Caco-2 (cell line): ENCODE measurements at places on chromosomes 12 and 14. TPM values are rescaled to one million over a fixed set of nuclear protein-coding genes. Genes with fewer than 3 reads are reported as not detected.

- DNase-seq: no peak
Measured at GRCh38 chr12:65004270-65004669, 116.8 kb downstream of the WIF1 start.

DNA sequence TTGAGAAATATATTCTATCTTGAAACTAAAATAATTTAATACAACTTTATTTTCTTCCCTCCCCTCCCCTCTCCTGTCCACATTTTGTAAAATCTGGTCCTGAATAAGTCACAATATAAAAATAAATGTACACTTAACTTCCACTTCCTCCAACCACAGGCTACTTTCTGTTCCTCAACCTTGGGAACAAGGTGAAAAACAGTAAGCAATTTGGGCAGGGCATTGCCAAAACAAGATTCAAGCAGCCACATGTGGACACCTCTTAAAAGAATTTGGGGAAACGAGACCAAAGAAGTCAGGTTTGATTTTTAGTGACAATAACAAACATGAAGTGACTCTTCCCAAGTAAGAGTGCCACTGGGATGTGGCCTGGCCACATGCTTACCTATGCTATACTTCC lies 115.7 kb downstream of the PTPRQ start:
- DNase-seq: no peak

GRCh38 chr12:13976880-13977279 lies 4.5 kb downstream of the GRIN2B start:
- no peak for DNase-seq

DNA sequence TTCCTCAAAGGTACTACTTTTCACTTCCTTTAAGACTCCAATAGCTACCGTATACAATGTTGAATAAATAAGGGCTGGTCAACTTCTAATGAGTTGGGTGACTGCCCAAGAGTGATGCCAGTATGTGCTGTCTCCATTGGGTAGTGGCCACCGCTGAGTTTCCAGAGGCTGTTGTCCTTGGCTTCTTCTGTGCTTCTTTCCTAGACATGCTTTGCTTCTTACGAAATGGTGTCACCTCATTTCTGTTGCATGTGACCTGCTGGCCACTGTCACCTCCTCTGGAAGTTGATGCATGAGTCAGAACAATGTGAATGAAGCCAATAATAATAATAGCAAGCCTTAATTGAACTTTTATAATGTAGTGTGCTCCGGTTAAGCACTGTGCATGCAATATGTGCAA lies 7.5 kb upstream of the NID2 start:
- DNase-seq: no peak

GRCh38 chr14:100305324-100306100 lies 732 bp downstream of the SLC25A29 start:
- peak; percentile 30 for DNase-seq

GRCh38 chr12:11973396-11973795 lies 97.3 kb upstream of the BCL2L14 start:
- no peak for DNase-seq

GRCh38 chr12:2092890-2093289 lies 40.1 kb downstream of the CACNA1C start:
- DNase-seq: no peak

- peak; percentile 29 for DNase-seq
Measured at GRCh38 chr14:105710119-105711043, 184.0 kb downstream of the TMEM121 start.

- DNase-seq: no peak
Measured at GRCh38 chr12:26617513-26617912, 215.5 kb downstream of the ITPR2 start.

DNA sequence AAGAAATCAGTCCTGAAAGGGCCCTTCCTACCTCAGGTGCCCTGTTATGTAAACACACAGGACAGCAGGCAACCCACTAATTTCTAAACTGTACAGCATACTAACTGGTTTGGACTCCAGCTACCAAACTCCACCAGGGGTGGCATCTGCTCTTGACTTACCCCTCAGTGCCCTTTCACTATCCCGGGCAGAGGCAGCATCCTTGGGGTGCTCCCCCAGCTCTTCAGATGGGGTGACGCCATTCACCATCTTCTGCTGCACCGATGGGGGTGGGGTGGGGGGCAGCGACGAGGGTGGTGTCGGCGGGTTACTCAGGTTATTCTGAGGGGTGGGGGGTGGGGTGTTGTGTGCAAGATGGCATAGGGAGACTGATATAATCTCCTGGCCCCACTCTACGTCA lies 11.5 kb upstream of the PRKAG1 start:
- DNase-seq: no peak

GRCh38 chr14:97550463-97550862 lies 753.3 kb downstream of the VRK1 start:
- no peak for DNase-seq

DNA sequence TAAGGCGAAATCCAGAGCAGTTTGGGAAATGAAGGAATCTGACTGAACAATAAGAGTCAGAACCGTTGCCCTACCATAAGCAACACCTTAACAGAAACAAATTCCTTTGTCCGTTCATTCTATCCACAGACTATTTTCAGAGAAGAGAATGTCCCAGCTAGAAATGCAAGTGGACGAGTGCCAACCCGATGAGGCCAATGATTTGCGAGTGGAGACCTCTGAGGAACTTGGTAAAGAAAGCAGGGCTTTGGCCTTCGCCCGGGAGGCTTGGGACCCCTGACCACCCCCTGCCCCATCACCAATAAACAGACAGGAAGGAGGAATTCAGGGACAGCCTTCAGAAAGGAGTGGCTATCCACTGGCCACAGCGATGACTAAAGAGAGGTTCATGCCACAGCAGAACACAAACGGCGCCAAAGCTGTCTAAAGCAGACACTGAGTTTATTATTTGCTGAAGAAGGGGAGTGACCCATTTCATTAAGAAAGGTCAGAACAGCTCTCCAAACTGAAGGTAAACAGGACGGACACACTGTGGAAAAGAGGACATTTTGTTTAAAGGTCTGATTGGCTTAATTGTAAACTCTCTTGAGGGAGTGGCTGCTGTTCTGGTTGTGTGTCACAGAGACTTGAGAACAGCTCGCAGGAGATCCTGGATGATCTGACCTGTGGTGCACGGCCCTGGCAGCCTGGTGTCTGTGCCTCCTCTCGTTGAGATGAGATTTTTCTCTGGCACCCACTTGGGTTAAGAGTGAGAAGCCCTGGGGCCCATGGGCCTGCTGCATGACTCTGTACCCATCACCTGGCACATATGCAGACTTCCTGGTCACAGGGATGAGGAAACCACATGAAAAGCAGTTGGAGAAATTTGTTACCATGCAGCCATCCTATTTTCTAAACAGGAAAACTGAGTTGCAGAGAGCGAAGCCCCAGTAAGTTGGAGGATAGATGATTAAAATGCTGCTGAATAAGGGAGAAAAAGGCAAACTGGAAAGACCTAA lies 142.0 kb upstream of the PZP start:
- no peak for DNase-seq

GRCh38 chr14:61562321-61563161 lies 132.8 kb upstream of the HIF1A start:
- DNase-seq: no peak

- DNase-seq: no peak
Measured at GRCh38 chr12:121911824-121912585, 6.4 kb upstream of the CFAP251 start.

GRCh38 chr14:42441615-42442014 lies 834.9 kb downstream of the LRFN5 start:
- no peak for DNase-seq

- no peak for DNase-seq
Measured at GRCh38 chr12:9361879-9362326, 153.7 kb upstream of the PZP start.

GRCh38 chr12:690466-690865 lies 27.2 kb upstream of the NINJ2 start:
- no peak for DNase-seq

GRCh38 chr12:15336768-15337553 lies 14.7 kb downstream of the PTPRO start:
- no peak for DNase-seq

DNA sequence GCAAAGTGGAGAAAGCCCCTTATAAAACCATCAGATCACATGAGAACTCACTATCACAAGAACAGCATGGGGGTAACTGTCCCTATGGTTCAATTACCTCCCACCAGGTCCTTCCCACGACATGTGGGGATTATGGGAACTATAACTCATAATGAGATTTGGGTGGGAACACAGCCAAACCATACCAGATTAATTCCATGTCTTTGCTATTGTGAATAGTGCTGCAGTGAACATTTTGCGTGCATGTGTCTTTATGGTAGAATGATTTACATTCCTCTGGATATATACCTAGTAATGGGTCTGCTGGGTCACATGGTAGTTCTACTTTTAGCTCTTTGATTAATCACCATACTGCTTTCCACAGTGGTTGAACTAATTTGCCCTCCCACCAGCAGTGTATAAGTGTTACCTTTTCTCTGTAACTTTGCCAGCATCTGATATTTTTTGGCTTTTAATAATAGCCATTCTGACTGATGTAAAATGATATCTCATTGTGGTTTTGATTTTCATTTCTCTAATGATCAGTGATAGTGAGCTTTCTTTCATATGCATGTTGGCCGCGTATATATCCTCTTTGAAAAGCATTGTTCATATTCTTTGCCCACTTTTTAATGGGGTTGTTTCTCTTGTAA lies 29.7 kb upstream of the SAV1 start:
- no peak for DNase-seq

The IL31 gene
- not detected in 2 replicates for total RNA-seq

The FOXA1 gene
- total RNA-seq: 271 and 291 TPM in 2 replicates

The LPAR5 gene
- total RNA-seq: 0.19 and 0.20 TPM in 2 replicates

The SLC39A5 gene
- total RNA-seq: 83.1 and 110 TPM in 2 replicates

The EPS8 gene
- total RNA-seq: 13.9 and 20.1 TPM in 2 replicates
